ENCODE measurements at places on chromosomes 6 and 20. TPM values are rescaled to one million over a fixed set of nuclear protein-coding genes. Genes with fewer than 3 reads are reported as not detected.

DNA sequence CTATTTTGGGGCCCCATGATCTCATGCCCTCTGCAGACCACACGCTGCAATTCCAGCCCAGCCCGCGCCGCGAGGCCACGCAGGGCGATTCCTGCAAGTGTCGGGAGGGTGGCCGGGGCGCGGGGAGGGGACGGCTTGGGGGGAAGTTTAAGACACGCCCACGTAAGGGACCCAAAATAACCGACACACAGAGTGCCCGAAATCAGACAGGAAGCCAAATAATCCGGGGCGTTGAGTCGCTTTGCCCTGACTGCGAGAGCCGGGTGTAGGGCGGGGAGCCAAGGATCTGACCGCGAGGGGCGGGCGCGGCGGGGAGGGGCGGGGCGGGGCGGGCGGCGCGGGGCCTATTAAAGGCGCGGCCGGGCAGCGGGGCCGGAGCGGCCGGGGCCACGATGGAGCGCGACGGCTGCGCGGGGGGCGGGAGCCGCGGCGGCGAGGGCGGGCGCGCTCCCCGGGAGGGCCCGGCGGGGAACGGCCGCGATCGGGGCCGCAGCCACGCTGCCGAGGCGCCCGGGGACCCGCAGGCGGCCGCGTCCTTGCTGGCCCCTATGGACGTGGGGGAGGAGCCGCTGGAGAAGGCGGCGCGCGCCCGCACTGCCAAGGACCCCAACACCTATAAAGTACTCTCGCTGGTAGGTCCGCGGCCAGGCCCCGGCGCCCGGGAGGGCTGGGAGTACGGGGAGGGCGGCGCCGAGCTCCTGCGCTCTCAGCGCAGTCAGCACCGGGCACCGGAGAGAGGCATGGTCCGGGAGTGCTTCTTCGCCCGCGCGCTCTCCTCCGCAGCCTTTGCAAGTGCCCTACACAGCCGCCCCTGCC lies at the start of gene ENPP1:
ENPP1 (plus strand) TSS at position 377 of the 816 bp plus-strand sequence; CDS start at position 393, 16 bp downstream.
- peak; percentile 53 for DNase-seq

GRCh38 chr20:595330-596308 lies 14.5 kb downstream of the TCF15 start:
- no peak for DNase-seq

The CLPSL1 gene
- total RNA-seq: not detected

DNA sequence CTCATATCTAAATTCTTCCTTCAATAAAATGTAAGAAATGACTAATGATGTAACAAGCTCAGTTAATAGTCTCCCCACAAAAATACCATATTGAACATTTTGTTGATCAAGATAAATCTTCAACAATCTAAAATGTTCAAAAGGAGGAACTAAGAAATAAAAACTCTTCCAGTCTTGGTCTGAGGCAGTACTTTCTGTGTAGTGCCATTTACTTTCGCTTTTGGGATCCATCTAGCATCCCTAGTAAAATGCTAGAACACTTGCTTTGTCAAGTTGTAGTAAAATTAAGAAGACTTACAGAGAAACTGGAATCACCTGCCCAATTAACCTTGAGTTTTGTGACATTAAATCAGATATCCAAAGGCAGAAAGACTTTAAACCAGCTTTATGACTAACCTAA lies 246.4 kb downstream of the KHDRBS2 start:
- no peak for DNase-seq

- DNase-seq: no peak
Measured at GRCh38 chr20:15455279-15455678, 1117.9 kb upstream of the FLRT3 start.

GRCh38 chr6:159826968-159827647 lies 27.0 kb downstream of the PNLDC1 start:
- DNase-seq: no peak

DNA sequence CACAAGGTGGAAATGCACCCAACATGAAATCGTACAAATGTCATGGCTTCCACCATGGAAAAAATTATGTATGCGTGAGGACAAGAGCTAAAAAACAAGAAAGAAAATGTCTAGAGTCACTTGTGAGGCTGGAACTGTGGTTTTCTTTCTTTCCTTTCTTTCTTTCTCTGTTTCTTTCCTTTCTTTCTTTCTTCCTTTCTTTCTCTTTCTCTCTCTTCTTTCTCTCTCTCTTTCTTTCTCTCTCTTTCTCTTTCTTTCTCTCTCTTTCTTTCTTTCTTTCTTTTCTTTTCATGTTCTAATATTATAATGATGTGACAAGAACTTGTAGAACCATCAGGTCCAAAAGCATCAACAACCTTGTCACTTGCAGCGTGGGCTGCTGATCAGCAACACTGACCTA lies 28.4 kb downstream of the ZNF311 start:
- no peak for DNase-seq

- DNase-seq: no peak
Measured at GRCh38 chr6:114431641-114432040, 88.8 kb upstream of the HS3ST5 start.

DNA sequence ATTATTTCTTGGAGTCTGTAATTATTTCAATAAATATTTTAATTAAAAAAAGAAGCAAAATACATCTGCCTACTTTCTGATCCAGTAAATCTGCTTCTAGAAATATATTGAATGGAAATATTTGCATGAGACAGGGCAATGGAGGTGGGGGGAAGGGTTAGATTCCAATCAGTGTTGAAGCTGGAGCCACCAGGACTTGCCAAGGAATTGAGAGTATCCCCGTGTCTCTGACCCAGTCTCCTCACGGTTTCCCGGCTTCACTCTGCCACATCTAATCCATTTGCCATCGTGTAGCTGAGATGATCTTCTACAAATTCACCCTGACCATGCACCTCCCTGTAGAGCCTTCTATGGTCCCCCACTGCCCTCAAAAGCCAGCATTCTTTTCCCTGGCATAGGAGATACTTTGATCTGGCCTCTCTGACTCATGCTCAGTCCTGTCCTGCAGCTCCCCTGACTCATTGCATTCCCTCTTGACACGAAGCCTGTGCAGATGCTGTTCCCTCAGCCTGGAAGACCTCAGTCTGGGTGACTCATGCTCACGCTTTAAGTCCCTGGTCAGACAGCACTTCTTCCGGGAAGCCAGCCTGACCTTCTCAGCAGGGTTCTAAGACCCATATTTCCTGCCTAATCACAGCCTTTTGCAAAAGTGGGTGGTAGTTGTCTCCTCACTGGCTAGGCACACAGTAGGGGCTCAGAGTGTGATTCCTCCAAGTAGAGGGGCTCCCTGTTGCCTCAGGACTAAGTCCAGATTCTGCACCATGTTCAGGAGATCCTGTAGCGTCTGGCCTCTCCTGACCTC lies 23.0 kb upstream of the FKBP1A start:
- peak; percentile 95 for DNase-seq

GRCh38 chr6:145206247-145206907 lies 528.9 kb downstream of the EPM2A start:
- peak; percentile 50 for DNase-seq

- DNase-seq: no peak
Measured at GRCh38 chr6:134230087-134230700, 87.7 kb downstream of the SGK1 start.

GRCh38 chr6:165644586-165645266 lies 18.3 kb downstream of the PDE10A start:
- no peak for DNase-seq

DNA sequence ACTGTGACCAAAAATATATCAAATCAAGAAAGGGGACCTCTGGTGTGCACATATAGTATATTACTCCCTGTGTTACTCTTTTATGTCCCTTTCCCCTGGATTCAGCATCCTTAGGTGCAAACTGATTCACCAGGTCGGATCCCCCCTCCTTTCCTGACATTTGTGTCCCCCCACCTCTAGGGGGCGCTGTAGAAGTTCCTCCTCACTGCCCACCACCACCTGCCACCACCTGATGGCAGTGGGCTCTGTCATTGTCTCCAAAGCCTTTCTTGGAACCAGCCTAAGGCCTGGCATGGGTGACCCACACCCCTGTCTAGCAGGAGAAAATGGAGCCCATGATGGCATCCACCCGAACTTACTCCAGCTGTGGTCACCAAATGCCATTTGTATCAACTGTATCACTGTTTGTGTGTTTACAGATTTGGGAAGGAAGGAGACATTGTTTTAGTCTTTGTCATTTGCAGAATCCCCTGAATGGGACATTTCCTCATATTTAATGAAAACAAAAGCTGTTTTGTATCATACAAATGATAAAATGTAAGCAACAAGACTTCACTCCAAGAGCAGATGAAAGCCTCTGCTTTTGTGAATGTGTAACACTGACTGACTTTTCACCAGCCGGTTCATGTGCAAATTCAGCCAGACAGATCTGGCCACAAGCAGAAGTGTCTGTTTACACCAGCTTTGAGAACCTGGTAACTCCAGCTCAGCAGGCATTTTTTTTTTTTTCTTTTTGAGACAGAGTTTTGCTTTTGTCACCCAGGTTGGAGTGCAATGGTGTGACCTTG lies 66.2 kb downstream of the ARMC2 start:
- DNase-seq: peak; percentile 79

DNA sequence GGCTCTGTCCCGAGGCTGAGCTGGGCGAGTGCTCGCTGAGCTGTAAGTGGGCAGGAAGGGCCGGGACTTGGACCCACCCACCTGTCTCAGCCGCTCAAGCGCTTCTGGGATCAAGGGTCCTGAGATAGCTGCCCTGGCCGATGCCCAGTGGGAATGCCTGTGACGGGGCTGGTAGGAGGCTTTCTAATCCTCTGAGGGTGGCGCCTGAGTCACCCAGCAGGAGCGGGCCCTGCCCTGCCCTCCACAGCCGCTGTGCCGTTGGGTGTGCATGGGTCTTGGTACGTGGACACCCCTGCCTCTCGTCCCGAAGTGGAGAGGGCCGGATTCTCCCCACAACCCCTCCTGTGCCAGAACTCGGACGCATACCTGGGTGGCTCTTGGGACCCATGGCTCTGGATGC lies 43.1 kb upstream of the GATA5 start:
- DNase-seq: no peak

GRCh38 chr6:137211910-137212309 lies 7.3 kb downstream of the IFNGR1 start:
- DNase-seq: no peak

The DEFB132 gene
- total RNA-seq: not detected

DNA sequence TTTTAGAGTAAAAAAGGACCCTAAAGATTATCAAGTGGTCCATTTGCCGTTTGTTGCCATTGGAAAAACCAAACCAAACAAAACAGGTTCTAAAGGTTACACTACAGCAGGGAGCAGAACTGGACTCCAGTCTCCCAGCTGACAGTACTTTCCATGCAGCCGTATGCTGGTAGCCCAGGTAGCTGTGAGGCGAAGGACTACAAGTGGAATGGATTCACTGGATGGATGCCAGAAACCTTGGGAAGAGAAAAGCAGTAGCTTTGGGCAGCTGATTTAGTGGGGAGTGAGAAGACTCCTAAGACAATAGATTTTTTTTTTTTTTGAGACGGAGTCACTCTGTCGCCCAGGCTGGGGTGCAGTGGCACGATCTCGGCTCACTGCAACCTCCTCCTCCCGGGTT lies 88.3 kb downstream of the SASH1 start:
- no peak for DNase-seq

The HTR1B gene
- total RNA-seq: 8.2 TPM

The MAS1 gene
- total RNA-seq: not detected

The SNX9 gene
- total RNA-seq: 37.6 TPM

The SLC17A1 gene
- not detected for total RNA-seq

DNA sequence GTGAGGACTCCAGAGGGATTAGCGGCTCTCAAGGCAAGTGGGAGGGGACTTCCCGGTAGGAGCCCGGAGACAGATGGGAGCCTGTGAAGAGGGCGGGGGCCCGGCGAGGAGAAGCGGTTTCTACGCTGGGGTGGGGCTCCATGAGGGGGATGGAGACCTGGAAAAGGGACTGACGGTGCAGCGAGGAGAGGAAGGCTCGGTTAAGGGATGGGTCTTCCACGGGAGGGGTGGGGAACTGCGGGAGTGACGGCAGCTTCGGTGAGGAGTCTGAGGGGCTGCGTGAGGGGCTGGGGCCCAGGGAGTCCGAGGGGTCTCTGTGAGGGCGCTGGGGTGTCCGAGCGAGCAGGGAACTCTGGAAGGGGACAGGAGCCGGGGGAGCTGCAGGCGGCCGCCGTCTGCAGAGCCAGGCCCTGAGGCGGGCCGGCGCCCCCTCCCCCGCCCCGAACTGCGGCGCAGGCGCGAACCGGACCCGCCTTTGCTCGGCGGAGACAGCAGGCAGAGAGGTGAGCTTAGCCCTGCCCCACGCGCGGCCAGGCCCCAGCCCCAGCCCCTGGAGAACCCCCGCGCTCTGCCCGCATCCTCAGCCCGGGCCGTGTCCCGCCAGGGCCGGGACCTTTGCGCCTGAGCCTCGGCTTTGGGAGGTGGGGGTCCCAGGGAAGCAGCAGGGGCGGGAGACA lies at the start of gene NRSN2:
NRSN2 (plus strand) TSS at position 472 of the 677 bp plus-strand sequence. CDS start 2,533 bp downstream, outside the sequence.
- peak; percentile 67 for DNase-seq

DNA sequence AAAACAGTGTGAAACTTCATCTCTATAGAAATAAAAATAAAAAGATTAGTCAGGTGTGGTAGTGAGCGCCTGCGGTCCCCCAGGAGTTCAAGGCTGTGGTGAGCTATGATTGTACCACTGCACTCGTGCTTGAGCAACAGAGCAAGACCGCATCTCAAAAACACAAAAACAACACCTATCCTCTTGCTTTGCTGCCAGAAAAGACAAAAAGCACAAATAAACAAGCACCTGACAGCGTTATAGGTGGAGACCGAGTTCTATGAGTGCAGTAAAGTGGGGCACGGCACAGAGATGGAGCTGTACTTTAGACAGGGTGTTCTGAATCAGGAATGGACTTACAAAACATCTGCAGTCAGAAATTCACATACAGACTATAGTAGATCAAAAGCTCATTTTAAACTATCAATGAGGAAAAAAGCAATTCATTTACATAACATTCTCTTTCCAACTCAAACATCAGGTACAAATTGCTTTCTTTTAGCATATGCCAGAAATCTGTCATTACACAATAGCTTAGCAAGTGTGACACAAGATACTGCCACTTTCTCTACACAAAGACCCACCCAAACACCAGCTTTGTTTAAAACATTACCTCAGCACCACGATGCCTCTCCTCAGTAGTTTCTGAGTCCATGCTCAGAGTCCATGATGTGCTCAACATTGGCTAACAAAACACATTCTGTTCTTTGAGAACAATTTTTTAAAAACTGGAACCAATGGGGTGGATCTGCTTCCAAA lies 10.1 kb downstream of the EZR start:
- no peak for DNase-seq

DNA sequence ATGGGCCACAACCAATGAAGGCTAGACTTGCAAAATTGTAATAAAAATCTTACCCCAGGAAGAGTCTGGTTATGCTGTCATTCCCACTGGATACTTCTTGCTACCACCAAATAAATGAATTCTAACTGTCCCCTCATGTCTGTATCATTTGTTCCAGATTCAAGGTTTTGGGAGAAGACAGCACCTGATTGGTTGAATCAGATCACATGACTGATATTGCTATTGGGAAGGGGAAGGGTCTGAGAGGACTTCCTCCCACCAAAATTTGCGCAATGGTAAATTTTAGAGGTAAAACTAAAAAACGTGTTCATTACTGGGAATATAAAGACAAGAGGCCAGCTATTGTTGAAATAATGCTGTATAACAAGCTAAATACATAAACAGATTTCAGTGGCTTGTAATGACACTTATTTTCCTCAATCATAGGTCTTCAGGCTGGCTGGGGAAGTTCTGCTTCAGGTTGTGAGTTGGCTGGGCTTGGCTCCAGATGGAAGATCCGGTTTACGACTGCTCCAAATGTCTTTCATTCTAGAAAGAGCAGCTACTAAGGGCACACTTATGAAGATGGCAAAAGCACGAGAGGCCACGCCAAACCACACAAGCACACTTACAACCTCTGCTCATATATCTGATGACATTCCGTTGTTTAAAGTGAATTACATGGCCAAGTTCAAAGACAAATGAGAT lies 27.1 kb upstream of the TASP1 start:
- no peak for DNase-seq

All from fibroblast of villous mesenchyme (primary cell).